Activated CD4-positive, alpha-beta T cell treated with anti-CD3 and anti-CD28 coated beads, Interleukin-2, amount 50 U/mL, for 48 hours (primary cell): ENCODE measurements at places on chromosomes 6 and 20.

DNA sequence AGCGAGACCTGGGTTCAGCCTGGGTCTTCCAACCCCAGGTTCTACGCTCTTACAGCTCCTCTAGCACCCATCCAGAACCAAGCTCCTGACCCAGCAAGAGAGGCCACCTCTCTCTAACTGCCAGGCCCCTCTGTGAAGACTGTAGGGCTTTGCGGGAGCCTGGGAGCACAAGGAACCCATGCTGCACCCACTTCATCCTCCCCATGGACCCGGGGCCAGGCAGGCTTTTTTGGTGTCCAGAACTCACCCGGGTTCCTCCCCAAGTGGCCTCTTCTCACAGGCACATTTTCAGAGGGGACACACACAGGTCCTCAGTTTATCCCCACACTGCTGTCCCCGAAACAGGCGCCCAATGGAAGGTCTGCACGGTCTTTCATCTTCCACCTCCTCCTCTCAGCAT, 145.9 kb downstream of the SYNDIG1 start:
- DNase-seq = no peak

DNA sequence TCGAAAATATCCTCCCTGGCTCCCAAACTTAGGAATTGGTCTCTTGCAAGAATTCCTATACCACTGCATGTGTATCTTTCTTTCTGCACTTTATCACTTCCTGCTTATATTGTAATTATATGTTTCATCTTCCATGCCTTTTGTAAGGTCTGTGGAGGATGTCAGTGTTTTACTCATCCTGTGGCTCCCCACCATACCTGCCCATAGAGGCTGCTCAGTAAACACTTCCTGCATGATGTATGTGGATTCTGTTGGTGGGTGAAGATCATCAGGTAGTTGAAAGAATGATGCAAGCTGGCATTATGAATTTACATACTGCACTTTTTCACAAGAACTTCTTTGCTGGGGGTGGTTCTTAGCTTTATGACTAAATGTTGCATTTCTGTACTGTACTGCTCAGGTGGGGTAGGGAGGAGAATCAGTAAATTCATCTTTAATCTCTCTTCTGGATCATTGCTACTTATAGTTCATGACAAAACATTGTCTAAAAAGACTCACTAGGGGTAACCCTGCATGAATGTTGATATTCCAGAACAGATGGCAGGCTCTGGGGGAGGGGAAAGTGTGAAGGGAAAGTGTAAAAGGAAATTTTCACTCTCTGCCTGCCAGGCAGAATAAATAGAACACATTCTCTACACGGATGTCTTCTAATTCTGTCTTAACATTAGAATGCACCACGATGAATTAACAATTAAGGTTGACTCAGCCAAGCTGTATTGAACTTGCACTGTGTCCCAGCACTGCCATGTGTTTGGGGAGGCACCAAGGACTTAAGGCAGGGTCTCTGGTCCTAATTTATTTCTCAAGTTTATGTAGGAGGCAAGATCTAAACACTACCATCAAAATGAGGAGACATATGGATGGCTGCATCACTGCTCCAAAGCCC, 36.0 kb upstream of the KLHL31 start:
- no peak for DNase-seq

- DNase-seq = no peak
These were observed 317.2 kb upstream of the FKBP1C start for GRCh38 chr6:62894114-62894513.

GRCh38 chr20:54596651-54597050, 121.3 kb downstream of the DOK5 start:
- no peak for DNase-seq

- peak; percentile 50 for DNase-seq
These were observed 1.1 kb downstream of the BAG2 start for GRCh38 chr6:57173056-57173885.
